ENCODE measurements at places on chromosomes 2 and 18.
A peak's percentile ranks its signal among the peaks of the same experiment; 100 is the strongest.

GRCh38 chr2:2657121-2657962, 326.3 kb upstream of the MYT1L start:
- no peak for DNase-seq

GRCh38 chr2:238167761-238168160, 9.0 kb downstream of the ERFE start:
- DNase-seq = no peak

DNA sequence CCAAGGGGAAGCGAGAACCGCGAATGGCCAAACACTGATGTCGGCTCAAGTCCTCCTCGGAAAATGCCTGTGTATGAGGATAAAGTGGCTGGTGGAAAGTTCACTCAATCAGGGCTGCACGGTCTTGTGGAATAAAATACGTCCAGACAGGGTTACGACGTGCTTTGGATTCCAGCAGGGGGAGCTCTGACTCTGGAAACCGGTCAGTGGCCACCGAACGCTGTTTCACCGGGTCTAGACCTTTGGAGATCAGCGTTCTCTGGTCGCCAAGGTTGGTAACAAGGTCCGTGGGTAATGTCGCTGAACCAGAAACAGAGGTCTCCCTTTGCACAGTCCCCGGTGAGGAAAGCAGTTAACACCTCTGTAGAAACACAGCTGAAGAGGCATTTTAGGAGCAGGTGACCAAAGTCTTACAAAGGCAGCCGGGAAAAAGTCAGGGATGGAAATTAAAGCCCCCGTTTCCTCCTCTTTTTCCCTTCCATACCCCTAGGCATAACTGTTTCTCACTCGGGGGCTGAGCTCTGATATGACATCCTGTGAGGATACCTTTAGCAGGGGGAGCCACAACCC, 47.8 kb downstream of the CDCA7 start:
- peak; percentile 56 for DNase-seq

DNA sequence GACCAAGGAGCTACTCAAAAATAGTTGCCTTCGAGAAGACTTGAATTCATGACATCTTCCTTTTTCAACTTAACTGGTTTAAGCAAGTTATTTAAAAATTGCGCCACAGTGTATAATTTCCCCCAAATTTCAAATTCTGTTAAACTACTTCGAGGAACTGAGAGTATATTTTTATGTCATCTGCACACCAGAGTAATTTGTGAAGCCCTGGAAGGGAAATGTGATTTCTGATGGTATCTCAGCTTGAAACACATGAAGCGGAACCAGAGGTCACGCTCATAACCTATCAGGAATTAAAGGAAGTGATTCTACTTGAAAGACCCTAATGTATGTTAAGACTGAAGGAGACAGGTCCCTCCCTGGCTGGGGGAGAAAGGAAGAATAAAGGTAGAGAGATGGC, 33.9 kb upstream of the DARS1 start:
- DNase-seq = no peak

GRCh38 chr2:79695248-79695647, 182.4 kb downstream of the CTNNA2 start:
- DNase-seq = no peak

GRCh38 chr2:117774716-117775115, 39.8 kb upstream of the DDX18 start:
- DNase-seq = no peak

DNA sequence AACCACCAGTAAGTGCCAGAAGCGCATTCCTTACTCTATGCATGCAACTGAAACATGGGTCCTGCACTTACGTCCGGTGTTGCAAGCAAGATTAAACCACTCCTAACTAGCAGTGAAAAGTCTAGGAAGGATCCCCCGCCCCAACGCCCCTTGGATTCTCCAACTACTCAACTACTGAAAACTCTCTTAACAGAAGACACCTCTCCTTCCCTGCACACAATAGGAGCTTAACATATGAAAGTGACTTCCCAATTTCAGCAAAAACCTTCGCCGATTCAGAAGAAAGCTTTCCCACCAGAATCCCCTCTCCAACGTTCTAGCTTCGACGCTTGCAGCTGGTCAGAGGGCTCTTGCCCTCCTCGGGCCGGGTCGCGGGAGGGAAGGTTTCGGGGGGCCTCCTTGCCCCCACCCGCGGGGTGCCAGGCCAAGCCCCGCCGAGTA, 578 bp downstream of the IWS1 start:
- no peak for DNase-seq

GRCh38 chr2:23745068-23745725, 181.7 kb downstream of the ATAD2B start:
- DNase-seq = no peak

DNA sequence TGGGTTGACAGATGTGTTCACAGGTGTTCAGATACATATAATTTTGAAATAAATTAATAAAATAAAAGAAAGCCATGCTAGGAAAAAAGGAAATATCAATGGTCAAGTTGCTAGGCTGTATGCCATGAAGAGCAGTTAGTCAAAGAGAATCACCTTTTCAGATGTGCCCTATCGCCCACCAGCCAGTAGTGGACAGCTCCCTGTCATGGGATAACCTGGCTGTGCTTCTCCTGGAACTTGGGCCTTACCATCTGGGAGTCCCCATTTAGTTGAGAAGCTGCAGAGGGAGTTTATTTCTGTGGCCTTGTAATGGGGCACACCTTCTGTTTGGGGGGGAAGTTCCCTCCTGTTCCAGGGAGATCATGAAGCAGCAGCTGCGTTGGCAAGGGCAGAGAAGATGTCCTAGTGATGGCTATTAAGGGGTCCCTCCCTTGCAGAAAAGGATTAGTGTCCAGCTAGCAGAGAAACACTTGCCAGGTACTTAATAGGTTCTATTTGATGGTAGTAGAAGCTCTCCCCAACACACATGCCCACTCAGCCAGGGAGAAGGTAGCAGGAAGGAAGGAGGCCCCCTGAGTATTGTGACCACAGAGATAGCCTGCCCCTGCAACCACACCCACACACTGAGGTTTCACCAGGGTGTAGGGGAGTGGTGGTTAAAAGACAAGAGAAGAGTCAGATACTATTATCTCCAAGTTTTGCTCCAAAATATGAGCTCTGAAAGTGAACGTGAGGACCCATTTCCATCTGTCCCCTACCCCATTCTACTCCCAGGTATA, 117.7 kb downstream of the B3GNT2 start:
- DNase-seq = no peak

- DNase-seq = no peak
Observed at GRCh38 chr2:141392517-141393213, 738.2 kb downstream of the LRP1B start.

- DNase-seq = no peak
Observed at GRCh38 chr2:196181484-196181883, 10.1 kb upstream of the STK17B start.

- no peak for DNase-seq
Observed at GRCh38 chr18:76953583-76954233, 131.4 kb downstream of the ZNF236 start.

DNA sequence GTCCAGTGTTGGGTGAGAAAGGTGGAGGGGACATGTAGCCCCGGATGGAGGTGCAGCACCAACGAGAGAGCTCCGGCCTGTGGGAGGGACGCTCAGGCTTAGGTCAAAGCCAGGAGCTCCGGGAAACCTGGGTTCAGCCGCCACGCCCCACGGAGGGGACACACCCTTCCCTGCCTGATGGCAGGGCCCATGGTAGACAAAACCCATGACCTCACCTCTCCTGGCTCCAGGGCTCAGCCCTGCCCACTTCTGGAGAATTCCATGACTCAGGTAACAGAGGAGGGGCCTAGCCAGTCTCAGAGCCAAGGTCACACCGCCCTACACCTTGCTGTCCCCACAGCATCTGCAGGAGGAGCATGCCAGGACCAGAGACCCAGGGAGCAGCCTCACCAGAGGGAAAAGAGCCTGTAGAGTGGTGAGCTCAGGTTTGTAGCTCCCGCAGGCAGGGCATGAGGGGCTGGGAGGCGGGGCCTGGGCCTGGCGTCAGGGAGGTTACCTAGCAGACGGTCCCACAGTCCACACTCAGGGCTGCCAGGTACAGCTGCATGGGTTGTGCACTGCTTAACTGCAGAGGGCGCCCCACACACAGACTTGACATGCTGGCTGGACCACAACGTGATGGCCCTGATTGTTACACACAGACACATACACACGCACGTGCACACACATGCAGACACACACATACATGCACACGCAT, 70.8 kb upstream of the SMAD7 start:
- DNase-seq = peak; percentile 30

DNA sequence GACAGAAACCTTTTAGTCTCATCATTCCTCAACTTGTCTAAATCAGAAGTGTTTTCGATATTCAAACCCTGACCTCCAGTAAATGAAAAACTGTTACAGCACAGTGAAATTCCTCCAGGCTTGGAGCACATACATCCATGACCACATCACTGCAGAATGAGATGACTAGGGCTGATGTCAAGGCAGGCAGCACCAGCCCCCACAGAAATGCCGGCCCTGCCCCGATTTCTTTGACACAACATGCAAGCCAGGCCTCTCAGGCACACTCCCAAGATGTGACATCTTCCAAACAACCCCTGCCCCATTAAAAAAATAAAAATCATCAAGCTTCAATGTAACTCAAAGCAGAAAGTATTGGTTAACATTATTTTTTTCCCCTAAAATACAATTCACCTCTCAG, 103.3 kb downstream of the CTAGE1 start:
- no peak for DNase-seq

DNA sequence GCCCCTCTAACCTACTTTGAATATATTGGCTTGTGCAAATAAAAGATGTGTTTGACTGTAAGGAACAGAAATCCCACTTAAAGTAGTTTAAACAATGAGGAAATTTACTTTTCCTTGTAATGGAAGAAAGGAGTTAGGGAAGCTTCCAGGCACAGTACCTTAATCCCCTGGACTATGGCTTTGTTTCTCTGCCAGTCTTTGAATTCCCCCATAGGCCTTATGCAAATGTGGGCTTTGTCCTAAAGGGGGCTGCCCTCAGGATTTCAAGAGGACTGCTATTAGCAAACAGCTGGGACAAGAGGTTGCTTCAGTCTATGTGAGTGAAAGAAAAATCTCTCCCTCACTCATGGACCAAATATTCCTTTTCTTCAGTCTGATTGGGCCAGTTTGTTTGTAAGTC, 255.1 kb upstream of the THSD7B start:
- no peak for DNase-seq

DNA sequence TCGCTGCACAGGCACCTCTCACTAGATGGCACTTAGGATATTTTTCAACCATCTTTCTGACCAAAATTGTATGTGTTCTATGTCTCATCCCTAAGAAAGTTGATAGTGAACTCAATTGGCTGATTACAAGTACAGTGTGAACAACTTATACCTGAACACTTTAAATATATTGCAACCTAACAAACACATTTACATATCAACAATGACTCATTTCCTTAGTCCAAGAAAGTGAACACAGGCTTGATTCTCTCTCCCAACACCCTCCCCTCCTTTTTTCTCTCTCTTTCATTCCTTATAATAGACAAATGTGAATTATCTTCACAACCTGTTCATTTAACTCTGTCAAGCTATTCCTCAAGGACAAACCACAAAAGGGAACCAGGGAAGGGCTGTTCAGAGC, 192.0 kb downstream of the SLC8A1 start:
- no peak for DNase-seq

GRCh38 chr2:24115057-24115456, 8.1 kb downstream of the PFN4 start:
- no peak for DNase-seq

GRCh38 chr2:115292742-115293141, 850.3 kb downstream of the DPP10 start:
- no peak for DNase-seq

DNA sequence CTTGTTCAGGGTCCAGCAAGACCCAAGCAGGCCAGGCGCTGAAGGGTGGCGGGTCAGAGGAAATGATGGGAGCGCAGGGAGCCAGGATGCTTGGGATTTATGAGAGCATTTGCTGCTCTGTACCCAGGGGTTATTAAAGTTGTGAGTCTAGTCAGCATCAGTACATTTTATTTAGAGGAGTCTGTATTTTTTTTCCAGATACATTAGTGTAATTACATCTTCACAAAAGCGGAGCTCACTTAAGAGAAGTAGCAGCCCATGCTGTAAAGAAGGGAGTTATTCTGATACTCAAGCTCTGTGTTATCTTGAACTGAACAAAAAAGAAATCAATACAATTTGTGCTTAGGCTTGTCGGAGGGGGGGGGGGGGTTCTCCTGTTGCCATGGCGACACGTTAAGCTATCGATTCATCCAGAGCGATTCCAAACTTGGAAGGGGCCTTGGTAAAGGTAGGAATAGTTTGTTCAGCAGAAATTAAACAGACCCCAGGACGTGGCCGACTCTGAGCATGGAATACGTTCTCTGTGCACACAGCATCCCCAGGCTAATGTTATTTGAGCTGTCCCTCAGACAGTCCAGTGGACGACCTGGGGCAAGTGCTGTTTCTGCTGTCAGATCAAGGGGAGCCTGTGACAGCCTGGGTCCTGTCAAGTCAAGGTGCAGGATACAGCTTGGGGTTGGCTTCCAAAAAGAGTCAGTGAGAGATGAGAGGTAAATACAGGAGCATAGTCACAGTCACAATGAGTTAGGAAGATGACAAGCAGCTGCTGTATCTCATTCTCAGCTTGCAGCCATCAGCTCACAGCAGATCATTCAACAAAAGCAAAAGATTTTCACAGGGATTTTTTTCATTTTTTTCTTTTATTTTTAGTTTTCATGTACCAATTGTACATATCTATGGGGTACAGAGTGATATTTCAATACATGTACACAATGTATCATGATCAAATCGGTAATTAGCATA, 387.6 kb downstream of the DCDC2C start:
- no peak for DNase-seq

DNA sequence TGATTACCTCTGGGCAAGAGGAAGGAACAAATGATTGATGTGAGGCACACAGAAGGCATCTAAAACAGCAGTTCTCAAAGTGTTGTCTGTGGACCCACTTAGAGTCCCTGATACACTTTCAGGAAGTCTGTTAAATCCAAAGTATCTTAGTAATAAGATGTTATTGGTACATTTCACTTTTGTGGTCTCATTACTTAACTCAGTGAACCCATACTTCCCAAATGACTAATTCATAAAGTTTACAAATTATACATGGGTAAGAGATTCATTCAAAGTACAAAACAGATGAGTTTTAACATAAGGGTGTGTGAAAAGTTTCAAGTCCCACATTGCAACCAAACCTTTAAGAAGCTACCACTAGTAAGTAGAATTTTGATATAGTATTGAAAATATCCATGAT, 440.5 kb downstream of the NUP35 start:
- DNase-seq = no peak

DNA sequence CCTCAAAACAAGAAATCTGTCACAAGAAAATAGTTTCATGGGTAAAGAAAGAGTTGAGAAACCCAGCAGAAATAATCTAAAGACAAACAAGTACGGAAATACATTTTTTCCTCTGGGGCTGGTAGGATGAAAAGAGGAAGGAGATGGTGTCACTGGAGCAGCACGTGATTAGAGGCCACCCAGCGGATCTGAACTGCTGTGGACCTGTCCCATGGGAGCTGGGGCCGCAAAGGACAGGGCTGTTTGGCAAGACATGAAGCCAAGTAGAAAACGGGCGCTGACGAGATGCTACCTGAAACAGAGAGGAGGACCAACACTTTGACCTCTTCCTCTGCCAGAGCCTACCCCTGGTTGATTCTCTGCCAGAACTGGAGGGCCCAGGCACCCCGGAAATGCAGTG, 295.4 kb upstream of the ATP5MC3 start:
- DNase-seq = no peak

Measured in stimulated activated CD4-positive, alpha-beta T cell treated with anti-CD3 and anti-CD28 coated beads, Interleukin-1b, Interleukin-23, amount 100 ng/mL, for 1 hour (primary cell).